ENCODE measurements at places on chromosomes 6 and 20.

DNA sequence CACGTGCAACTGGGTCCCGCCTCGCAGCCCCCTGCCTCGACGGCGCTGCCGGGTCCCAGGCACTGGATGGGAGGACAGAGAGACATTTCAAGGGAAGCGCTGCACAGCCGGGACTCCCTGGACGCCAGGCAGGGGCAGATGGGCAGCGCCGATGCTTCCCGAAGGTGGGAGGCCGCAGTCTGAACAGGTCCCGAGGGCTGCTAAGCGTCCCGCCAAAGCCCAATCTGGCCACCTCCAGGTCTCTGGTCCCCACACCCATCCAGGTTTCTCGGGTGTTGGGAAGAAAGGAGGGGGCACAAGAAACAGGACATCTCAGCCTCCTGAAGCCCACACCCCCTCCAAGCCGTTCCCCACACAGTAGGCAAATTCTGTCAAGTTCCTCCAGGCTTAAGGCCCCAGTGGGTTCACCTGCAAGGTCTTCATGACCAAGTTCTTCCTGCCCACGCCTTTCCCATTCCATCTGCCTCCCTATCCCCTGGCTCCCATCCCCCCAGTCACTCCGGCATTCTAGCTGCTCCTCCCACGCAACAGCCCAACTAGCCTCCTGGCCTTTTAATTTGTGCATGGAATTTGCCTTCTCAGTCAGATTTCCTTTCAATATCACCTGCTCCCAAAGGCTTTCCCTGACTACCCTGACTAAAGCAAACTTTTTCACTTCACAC is 5.4 kb upstream of the CPXM1 start:
- no peak for DNase-seq

DNA sequence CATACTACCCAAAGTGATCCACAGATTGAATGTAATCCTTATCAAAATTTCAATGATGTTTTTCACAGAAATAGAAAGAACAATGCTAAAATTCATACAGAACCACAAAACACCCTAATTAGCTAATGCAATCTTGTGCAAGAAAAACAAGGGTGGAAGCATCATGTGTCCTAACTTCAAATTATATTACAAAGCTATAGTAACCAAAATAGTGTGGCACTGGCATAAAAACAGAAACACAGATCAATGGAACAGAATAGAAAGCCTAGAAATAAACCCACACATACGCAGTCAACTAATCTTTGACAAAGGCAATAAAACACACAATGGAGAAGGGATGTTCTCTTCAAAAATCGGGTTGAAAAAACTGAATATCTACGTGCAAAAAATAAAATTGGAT is 131.1 kb downstream of the TASP1 start:
- DNase-seq: no peak

DNA sequence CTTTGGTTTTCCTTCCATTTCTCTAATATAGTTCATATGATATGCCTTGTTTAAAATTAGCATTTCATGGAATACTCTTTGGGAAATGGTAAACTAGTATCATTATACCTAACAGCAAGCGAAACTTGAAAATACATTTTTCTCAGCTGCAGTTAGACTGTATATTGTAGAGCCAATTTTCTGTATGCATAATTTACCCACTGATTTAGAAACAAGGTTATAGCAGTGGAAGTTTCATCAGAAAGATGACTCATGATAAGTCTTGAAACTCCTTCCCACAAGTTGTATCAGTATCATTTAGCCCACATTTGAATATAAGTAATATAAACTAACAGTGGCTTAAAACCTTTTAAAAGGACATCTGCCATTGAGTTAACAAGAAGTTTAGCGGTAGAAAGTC is 164.8 kb upstream of the BMP5 start:
- DNase-seq: no peak

GRCh38 chr20:4725263-4725550 is 3.5 kb downstream of the PRND start:
- DNase-seq: no peak

DNA sequence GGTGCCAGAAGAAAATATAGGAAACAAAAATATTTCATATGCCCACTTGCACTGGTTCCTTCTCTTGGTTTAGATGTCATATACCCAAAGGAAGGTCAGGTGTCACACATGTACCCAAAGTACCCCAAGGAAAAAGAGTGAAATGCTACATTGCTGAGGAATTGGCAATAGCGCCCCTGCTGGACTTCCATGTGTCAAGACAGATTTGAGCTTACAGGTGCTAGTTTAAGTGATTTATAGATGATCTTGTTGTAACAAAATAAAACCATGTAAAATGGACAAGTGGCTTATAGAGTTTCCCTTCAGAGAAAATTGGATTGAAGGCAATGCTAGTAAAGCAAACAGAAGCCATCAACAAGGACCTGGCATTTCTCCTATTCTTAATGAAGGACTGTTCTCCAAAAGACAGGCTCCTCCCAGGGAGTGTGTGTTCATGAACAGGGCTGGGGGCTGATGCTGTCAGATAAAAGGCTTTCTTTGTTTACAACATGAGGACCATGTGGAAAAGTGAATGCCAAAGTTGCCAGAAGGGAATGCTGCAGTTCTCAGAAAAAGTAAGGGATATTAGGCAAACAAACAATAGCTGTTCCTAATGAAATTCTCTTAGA is 64.3 kb upstream of the PAK5 start:
- no peak for DNase-seq

DNA sequence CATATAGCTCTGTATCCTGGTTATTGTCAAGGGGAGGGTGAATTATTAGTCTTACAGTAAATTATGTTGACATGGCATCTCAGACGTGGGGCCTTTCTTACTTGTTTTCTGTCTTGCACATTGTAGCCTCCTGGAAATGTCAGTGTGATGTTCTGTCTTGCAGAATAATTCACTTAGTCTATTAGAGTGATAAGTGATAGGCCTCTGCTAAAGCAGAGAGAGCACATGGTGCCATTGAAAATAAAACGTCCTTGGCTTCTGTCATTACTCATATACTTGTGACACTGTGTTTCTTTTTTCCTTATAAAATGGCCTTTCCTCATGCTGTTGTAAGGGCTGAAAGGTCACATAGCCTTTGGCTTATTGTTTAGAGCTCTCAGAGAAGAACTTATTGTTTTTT is 531.0 kb downstream of the EPM2A start:
- DNase-seq: no peak

DNA sequence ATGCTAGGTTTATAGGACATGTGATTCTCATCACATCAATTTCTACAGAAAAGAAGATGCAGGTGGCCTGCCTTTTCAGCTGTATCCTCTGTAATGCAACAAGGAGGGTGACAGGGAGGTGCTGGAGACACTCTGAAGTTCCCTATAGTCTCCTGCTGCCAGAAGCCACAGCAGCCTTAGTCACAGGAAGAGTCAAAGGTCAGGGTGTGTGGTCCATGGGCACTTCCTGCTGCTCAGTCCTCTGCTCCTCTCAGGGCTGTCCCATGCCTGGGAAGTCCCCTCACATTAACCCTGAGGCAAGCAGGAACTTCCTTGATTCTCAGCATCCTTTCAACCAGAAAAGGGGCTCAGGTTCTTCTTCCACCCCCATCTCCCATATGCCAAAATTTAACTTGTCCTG is 144.8 kb upstream of the FOXA2 start:
- DNase-seq: no peak

- DNase-seq: no peak
These were observed 409.9 kb upstream of the SPTLC3 start for GRCh38 chr20:12598894-12599293.

GRCh38 chr6:44489910-44490604 is 102.6 kb downstream of the CDC5L start:
- DNase-seq: no peak

All from CD4-positive, alpha-beta T cell treated with Interferon alpha-2 for 1 hour (primary cell).